CD4-positive, alpha-beta T cell treated with Interleukin-17A for 4 hours (primary cell): ENCODE measurements at places on chromosomes 7 and 10.

- no peak for DNase-seq
Observed at GRCh38 chr7:127876393-127876792, 154.8 kb downstream of the LRRC4 start.

GRCh38 chr10:130764651-130765050, 546.9 kb downstream of the TCERG1L start:
- DNase-seq: no peak

DNA sequence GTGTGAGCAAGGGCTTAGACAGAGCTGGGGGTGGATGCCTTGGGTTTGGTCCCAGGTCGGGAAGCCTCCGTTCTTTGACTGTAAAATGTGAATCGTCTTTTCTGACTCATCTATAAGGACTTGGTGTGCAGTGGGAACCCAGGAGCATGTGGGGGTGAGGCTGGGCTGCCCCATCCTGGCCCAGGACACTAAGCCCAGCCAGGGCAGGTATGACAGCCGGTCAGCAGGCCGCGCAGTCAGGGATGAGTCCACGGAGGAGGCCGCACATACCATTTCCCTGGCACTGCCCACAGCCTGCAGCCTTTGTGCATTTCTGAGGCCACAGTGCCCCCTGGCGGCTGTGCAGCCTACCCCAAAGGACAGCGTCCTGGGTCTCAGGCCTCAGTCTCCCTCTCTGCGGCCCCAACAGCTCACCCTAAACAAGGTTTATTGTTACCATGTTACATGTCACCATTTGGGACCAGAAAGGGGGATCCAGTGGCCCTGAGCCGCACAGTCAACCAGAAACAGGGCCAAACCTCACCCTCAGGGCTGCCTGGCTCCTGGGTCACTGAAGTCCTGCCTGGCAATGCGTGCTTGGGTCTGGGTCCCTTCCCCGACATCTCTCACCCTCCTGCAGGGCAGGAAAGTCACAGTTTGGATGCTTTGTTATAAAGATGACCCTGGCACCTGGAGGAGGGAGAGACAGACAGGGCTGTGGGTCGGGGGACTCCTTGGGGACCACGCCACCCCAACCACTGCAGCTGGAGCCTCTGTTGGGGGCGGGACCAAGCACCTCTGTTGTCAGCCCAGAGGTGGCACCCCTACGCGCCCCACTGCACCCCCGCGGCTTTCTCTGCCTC, 14.4 kb upstream of the SH2B2 start:
- peak; percentile 87 for DNase-seq

GRCh38 chr10:8453587-8453986, 399.1 kb downstream of the GATA3 start:
- DNase-seq: no peak

DNA sequence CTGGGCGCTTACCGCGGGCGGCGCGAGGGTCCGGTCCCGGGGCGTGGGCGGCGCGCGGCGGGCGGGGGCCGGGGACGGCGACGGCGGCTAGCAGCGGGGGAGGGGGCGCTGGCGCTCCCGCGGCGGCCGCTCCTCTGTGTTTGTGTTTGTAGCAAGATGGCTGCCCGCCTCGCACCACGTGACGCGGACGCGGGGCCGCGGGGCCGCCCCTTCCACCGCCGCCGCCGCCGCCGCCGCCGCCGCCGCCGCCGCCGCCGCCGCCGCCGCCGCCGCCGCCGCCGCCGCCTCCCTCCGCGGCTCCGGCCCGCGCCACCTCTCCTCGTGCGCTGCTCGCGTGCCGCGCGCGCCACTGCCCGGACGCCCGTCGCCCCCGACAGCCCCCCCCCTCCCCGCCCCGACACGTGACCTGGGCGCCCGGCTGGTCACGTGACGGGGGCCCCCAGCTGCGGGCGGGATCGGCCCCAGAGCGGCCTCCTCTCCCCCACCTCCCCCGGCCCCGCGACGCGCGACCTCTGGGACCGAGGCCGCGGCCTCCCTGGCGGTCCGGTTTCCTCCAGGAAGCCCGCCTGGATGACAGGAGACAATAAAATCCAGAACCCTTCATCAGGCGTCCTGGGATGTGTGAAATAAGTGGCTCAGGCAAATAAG, at the start of gene GIGYF1:
GIGYF1 (minus strand) TSS at position 153 of the 648 bp plus-strand sequence. CDS start 6,012 bp downstream, outside the sequence.
- peak; percentile 81 for DNase-seq

- DNase-seq: no peak
Observed at GRCh38 chr10:105968666-105969065, 1195.8 kb downstream of the SORCS1 start.

DNA sequence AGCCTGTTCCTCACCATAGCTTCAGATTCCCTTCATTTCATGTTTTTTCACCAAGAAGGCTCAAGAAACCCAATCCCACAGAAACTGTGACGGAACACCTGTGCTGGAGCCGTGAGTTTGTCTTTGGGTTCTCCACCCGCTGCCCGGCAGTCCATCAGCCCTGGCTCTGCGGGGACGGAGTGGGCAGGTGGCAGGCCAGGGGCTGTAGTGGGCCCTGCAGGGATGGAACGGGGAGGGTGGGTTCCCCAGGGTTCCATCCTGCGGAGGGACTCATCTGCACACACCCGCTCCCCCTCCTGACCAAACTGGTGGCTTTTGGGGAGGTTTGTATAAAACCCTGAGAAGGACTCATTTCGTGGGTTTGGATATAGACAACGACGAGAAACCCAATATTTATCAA, 15.0 kb downstream of the CYP17A1 start:
- DNase-seq: no peak

DNA sequence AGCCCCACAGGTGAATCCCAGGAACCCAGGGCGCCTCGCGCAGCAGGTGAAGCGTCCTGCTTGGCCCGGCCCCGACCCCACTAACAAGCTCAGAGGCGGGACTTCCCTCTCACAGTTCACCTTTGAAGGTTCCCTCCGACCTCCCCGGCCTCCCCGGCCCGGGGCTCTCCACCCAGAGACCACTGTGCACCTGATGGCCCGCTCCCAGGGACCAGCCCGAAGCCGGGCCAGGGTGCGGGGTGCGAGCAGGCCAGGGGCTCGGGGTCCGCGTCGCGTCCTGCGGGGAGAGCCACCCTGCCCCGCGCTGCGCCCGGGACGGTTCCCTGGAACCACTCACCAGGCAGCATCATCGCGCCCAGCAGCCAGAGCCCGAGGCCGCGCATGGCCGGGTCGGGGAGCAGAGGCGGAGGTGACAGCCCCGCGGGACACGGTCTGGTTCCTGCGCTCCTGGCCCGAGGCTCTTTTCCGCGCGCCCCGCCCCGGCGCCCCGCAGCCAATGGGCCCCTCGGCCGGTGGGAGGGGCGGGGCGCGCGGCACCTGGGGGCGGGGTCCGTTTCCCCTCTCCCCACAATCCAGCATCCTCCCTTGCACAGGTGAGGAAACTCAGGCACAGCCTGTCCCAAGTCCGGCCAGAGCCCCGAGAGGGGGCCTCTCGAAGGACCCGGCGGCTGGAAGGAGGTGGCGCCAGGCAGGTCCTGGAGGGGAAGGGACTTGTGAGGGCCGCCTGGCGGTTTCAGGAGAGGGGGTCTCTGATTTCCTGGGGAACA, at the start of gene ADAM8:
ADAM8 (minus strand) TSS at position 434 of the 767 bp plus-strand sequence; CDS start at position 383, 51 bp downstream.
- DNase-seq: peak; percentile 88

DNA sequence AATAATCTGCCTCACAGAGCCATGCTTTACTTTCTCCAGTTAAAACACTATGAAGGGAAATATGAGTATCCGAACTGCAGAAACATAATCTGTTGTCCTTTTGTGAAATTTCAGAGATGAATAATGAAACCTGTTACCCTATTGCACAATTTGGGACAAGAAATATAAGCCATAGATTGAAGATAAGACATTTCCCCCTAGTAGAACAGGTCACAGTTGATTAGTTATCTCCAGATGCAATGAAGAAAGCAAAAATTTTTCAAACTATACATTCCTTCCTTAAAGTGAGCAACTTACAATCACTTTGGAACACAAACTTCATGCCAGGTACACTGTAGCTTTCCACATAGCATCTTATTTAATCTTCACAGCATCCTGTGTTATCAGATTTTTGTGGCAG, 2.3 kb upstream of the CHN2 start:
- no peak for DNase-seq

- DNase-seq: no peak
Observed at GRCh38 chr10:3452173-3452626, 279.6 kb upstream of the PITRM1 start.

DNA sequence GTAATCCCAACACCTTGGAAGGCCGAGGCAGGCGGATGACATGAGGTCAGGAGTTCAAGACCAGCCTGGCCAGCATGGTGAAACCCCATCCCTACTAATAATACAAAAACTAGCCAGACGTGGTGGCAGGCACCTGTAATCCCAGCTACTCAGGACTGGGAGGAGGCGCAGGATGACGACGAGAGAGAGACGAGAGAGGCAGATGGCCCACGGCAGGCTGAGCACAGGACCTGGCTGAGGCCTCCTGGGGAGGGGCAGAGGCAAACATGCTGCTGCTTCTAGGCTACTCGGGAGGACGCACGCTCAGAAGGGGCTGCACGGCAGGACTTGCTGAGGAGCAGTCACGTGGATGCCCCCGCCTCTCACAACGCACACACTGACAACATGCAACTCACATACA, 22.4 kb downstream of the DIP2C start:
- no peak for DNase-seq

- DNase-seq: no peak
Observed at GRCh38 chr10:130656187-130656575, 520.0 kb downstream of the GLRX3 start.

DNA sequence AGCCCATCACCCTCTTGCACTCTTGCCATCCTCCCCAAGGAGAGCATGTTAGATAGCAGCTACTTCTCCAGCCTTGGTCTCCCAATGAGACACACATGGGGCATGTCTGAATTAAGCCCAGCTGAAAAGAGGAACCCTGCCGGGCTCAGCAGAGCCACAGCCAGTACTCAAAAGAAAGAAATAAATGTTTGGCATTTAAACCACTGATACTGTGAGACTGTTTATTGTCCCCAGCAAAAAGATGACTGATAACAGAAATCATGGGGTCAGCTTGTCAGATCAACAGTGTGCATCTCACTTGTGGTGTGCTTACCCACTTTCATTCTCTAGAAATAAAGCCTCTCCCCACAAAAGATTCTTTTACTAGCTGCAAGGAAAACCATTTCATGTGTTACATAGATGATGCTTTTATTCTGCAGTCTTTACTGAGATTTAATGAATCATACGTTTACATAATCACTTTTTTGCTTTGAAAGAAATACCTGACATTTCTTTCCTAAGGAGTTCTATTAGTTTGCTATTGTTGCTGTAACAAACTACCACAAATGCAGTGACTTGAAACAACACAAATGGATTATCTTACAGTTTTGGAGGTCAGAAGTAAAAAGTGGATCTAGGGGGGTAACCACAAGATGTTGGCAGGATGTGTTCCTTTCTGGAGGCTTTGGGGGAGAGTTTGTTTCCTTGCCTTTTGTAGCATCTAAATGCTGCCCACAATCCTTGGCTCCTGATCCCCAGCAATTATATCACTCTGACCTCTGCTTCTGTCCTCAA, 20.9 kb downstream of the ANKRD7 start:
- no peak for DNase-seq

DNA sequence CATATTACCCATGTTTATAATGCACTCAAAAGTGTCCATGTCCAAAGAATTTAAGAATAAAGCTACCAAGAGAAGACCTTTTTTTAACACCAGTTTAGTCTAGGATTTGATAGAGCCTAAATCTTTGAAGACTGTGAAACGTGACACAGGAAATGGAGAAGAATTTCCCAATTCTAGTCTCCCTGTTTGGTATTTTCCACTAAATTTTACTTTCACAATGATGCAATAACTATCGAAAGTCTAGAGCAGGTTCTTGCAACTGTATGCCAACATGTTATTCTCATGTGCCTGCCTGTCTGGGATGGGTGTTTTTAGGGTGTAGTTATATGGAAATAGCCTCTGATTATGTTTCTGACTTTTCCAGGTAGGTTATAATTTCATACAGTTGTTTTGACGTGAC, 6.9 kb upstream of the MXI1 start:
- DNase-seq: no peak

GRCh38 chr7:67803789-67804188, 807.2 kb downstream of the TYW1 start:
- DNase-seq: no peak
